Esophagus squamous epithelium (tissue), 5 donors: ENCODE measurements at places on chromosomes 7 and 10.

- DNase-seq, result no peak
These were observed 25.2 kb upstream of the AGK start for GRCh38 chr7:141525973-141526514.

- no peak for DNase-seq
These were observed 340.3 kb downstream of the CXCL12 start for GRCh38 chr10:44044549-44044948.

GRCh38 chr10:63798599-63799498, 277.6 kb downstream of the REEP3 start:
- DNase-seq, result no peak

GRCh38 chr10:104941662-104942061, 300.6 kb downstream of the SORCS3 start:
- DNase-seq, result no peak

- peak; percentile 2 for DNase-seq
These were observed 13.7 kb upstream of the KBTBD2 start for GRCh38 chr7:32905175-32905662.
